Retina (tissue), 1 donor: ENCODE measurements at places on chromosomes 1 and 21.

- no peak for DNase-seq
These were observed 11.3 kb upstream of the RAB29 start for GRCh38 chr1:205786601-205787000.

DNA sequence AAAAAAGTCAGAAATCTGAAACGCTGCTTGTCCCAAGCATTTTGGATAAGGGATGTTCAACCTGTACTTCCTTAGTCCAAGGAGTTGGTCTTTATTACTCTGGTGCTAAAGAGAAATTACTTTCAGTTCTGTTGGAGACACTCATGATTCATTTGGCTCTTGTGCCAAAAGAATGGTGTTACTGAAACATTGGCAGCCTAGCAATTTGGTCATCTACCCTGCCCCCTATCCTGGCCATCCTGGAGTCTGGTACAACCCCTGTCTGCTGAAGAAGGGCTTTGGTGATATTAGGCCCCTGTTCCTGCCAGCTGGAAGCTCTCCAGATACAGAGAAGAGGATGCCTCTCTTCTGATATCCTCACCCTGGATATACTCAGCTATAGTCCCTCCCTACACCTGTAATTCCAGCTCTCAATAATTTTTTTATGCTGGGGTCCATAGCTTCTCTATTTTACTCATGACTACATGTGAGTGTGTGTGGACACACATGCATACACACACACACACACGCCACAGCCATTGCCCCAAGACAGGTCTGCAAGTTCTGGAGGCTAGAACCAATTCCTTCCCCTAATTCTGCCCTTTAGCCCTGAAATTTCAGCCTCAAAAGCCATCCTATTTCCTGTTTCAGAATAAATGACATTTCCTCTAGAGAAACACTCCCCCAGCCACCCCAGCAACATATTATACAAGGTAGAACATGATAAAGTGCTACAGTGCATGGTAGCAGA, 40.0 kb downstream of the LHX8 start:
- DNase-seq = no peak

- DNase-seq = no peak
These were observed 4.7 kb downstream of the OLFML2B start for GRCh38 chr1:162019006-162019405.

DNA sequence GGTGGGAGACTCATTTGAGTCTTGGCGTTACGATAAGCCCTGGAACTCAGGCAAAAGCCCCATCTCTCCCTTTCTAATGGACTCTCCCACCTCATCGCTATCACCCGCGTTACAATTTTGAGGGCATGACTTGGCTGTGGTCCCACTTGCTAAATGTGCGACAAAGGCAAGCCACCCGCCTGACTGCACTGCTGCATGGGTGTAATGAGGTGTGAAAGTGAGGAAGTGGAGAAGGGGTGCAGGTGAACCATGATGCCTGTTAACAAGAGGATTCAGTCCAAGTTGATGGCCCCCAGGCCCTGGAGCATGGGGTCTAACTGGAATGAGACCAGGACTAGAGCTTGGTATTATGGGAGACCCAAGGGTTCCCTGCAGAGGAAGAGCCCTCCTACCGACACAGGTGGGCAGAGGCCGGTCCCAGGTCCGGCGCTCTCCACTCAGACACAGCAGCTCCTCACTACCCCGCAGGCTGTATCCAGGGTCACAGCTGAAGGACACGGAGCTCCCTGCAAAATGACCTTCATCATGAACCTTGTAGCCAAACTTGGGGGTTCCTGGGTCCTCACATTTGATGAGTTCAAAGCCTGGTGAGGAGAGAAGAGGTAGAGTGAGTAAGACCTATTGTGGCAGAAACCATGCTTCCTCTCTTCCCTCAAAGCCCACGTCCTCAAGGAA, 165.4 kb upstream of the HMGB4 start:
- DNase-seq = no peak

- no peak for DNase-seq
These were observed 201.7 kb upstream of the AJAP1 start for GRCh38 chr1:4452701-4453100.

DNA sequence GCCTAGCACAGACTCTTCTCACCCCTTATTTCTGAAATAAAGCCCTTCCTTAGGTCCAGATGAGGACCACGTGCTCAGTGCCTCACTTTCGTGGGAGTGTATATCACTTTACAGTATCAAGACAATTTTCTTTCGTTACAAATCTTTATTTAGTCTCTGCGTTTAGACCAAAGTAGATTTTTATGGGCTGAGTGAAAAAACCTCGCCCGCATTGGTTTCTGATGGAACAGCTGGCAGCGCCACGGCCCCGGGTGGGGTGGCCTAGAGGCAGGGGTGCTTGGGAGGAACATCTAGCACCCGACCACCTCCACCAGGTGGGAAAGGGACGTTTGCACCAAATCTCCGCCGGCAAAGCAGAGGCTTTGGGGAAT, 7.6 kb downstream of the SIM2 start:
- peak; percentile 53 for DNase-seq

GRCh38 chr21:42356046-42356445, 5.3 kb upstream of the TFF2 start:
- no peak for DNase-seq

- no peak for DNase-seq
These were observed 346.2 kb downstream of the SMYD3 start for GRCh38 chr1:246160905-246161304.

GRCh38 chr1:221688488-221688843, 53.4 kb downstream of the DUSP10 start:
- DNase-seq = no peak

GRCh38 chr1:49686107-49686506, 337.6 kb downstream of the AGBL4 start:
- DNase-seq = peak; percentile 12

GRCh38 chr1:38671221-38671620, 188.4 kb downstream of the RRAGC start:
- no peak for DNase-seq

DNA sequence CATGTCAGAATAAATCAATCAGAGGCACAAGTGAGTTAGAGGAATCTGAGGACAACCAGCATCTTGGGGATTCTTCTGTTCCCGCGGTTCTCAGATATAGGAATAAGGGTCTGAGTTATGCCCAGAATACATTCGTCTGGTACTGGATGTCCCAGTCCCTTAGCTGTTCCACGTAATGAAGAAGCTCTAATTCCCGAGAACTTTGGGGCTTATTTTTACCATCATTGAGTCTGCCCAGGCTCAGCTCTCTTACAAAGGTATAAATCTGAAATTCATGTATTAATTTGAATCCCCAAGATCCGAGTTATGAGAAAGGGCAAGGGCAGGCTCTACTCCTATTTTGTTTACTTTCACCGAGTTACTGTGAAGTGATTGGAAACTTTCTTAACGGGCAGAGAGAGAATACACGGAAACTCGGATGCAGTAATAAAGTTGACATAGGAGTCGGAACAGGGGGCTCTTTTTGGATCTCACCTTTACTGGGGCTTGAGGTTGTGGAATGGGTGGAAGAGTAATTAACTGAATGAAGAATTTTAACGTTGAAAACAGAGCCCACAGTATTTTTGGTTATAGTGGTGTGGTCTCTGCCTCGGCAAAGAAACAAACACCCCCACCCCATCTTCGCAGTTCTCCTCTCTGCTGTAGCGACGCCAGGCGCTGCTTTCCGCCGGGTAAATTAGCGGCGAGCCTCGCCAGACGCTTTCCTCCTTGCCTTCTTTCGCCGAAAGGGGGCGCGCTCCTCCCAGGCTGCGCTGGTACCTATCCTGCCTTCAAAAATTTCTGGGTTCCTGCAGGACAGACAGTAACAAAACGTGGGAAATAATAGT, 7.1 kb downstream of the PRRX1 start:
- DNase-seq = peak; percentile 84

DNA sequence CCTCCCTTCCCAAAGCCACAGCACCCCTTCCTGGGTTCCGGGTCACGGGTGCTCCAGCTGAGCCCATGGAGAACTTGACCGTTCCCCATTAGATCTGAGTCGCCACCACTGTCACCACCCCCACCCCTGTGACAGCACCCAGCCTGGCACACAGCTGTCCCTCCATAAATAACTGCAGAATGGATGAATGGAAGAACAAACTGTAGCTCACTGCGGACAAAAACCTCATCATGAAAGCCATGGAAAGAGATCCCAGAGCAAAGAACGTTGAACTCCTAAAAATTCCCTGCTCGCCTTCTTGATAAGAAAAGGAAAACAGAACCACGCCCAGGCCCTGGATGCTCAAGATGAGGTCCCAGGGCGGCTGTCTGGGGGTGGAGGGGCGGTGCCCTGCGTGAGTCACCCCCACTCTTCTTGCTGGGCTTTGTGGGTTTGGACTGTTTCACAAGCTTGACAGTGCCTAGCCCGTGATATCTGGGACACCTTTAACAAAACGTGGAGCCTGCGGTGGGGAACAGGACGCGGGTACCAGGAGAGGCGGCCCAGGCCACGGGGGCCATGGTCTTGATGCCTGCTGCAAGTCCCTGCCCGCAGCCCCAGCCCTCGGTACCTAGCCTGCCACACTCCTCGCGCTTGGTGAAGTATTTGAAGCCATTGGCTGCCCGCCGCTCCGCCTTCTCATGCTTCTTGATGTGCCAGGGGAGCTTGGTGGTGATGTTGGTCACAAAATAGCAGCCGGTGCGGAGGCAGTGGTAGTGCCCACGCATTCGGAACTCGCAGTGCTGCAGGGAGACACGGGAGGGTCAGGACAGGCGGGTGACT, 151.9 kb downstream of the CASZ1 start:
- no peak for DNase-seq

- DNase-seq = no peak
These were observed 7.7 kb downstream of the ANKRD35 start for GRCh38 chr1:145877923-145878486.

DNA sequence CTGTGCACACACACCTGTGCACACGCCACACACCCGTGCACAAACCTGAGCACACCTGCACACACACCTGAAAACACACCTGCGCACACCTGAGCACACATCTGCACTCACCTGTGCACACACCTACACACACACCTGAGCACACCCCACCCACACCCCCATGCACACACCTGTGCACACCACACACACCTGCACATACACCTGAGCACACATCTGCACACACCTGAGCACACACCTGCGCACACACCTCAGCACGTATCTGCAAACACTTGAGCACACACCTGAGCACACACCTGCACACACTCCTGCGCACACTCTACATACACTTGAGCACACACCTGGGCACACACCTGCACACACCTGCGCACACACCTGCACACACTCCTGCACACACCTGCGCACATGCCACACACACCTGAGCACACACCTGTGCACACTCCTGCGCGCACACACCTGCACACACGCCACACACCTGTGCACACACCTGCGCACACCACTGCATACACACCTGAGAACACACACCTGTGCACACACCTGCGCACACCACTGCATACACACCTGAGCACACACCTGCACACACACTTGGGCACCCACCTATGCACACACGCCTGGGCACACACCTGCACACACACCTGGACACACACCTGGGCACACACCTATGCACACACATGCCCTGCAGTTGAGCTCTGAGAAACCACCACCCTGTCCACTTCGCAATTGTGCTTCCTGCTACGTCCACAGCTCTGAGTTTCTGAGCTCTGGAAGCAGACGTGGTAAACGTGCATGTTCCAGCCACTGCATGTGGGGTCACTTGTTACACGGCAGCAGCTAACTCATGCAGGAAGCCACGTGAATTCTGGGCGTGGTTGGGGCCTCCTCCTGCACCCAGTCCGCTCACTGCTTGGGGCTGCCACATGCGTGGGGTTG, 8.0 kb upstream of the C1orf159 start:
- peak; percentile 45 for DNase-seq

DNA sequence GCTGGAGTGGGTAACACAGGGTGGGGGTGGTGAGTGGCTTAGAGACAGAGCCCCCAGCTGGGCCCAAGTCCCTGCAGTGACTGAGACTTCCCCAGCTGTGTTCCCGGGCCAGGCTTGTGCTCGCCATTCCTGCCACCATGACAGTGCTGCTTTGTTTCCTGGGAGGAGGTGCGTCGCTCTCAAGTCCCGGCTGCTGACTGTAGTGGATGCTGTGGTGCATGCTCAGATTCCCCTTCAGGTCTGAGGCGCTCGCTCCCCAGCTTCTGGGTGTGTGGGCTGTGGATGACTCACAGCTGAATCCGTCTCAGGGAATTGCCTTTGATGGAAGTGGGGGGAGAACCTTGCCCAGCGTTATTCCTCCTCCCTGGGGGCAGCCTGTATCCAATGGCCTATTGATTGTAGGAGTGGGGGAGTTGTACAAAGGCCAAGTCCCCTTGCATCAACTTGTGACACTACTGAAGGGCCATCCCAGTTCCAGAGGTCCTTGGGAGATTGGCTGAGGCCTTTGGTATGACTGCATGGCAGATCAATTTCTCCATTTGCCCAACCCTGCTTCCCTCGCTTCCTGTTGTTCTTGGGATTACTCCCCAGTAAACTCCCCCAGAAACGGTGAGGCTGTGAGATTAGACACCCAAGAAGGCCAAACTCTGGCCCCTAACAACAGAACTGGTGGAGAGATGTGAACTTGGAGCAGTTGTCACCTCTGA, 17.8 kb upstream of the POU3F1 start:
- peak; percentile 41 for DNase-seq

DNA sequence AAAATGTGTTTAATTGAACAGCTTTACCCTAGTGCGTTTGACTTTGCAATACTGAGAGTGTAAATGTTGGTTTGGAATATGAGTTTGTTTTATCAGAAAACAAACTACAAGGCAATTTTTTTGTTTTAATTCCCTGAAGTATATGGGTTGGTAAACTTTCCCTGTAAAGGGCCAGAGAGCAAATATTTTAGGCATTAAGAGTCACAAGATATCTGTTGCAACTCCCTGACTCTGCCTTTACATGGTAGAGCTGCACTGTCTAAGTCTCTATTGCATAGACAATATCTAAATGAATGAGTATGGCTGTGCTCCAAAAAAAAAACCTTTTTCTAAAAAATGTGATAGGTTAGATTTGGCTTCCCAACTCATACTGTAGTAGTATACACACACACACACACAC, 115.1 kb upstream of the PBX1 start:
- no peak for DNase-seq

- no peak for DNase-seq
These were observed 830 bp upstream of the PRDX1 start for GRCh38 chr1:45522324-45523104.

- DNase-seq = no peak
These were observed 627.4 kb upstream of the NR5A2 start for GRCh38 chr1:199399996-199400724.

DNA sequence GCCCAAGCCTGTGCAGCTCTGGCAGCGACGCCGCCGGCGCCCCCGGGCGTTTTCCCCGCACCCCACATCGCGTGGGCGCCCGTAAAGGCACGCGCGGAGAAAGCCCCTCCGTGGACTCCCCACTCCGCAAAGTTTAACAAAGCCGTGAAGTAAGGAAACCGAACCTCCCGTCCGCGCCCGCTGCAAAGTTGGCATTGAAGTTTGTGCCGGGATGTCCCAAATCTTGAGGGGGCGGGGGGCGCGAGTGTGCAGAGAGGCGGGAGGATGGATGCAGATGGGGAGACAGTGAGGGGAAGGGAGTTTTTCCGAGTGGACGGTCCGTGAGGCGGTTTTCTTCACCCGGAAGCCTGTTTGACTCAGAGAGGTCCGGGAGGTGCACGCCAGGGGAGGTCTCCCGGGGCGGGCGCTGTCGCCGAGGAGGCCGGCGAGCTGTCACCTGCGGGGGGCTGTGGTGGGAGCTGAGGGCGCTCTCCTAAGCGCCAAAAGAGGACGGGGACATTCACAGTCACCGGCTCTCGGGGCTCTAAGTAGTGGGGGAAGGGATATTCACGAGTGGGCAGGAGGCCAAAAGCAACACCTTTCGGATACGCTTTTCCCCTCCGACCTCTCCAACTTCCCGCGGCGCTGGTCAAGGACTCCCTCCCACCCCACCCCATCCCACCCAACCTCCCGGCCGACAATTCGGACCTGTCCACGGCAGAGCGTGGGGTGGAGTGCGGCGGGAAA, 1.3 kb downstream of the WLS start:
- peak; percentile 28 for DNase-seq
